ENCODE measurements at places on chromosomes 12 and 14. TPM values are rescaled to one million over a fixed set of nuclear protein-coding genes. Genes with fewer than 3 reads are reported as not detected.

E2F7 gene
- total RNA-seq = not detected

ZC3H10 gene
- 3.9 TPM for total RNA-seq

KLRD1 gene
- 1.5 TPM for total RNA-seq

LALBA gene
- not detected for total RNA-seq

ARG2 gene
- 5.1 TPM for total RNA-seq

SLC17A8 gene
- total RNA-seq = not detected

MYF6 gene
- total RNA-seq = not detected

CEBPE gene
- not detected for total RNA-seq

RERG gene
- total RNA-seq = 69.9 TPM

MGST1 gene
- total RNA-seq = 92.4 TPM

TAS2R8 gene
- total RNA-seq = not detected

APOLD1 gene
- total RNA-seq = 13.9 TPM

DBX2 gene
- total RNA-seq = not detected

SLC38A6 gene
- 24.6 TPM for total RNA-seq

GAS2L3 gene
- total RNA-seq = 1.7 TPM

CD4 gene
- total RNA-seq = 11.1 TPM

BCL11B gene
- total RNA-seq = 0.16 TPM

CACNA2D4 gene
- 3.2 TPM for total RNA-seq

BDKRB2 gene
- 4.5 TPM for total RNA-seq

MYRFL gene
- total RNA-seq = not detected

MSI1 gene
- total RNA-seq = not detected

GNG2 gene
- total RNA-seq = 28.5 TPM

NANOG gene
- under 0.01 TPM for total RNA-seq

TGM1 gene
- total RNA-seq = not detected
